ENCODE measurements at places on chromosomes 11 and 22.

DNA sequence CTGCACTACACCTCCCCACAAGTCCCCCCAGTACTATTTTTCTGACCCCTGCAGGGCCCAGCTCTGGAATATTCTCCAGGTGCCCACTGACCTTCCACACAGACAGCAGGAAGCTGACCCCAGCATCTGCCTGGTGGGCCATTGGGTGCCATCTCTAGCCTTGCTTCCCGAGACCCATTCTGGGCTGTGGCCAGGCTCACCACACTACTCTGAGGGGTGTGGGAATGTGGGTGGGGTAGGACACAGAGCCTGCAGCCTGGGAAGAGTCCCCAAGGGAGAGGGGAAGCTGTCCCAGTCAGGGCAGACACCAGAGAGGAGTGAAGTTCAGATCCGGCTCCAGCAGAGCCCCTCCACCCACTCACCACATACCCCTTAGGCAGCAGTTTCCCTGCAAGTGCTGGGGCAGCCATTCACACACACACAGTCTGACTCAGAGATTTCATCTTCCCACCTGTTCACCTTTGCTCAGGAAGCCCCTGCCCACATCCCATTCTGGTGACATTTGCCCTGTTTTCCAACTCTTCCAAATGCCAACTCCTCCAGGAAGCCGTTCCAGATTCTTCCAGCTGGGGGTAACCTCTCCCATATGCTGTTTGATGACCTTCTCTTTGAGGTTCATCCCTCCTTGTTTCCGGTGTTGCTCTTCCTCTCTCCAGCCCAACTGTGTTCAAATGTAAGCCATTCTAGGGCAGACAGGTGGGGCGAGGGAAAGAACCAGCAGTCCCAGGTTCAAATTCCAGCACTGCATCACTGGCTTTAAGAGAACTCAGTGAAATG is 1.9 kb downstream of the SLCO2B1 start:
- no peak for DNase-seq

- no peak for DNase-seq
These were observed 32.6 kb upstream of the RCE1 start for GRCh38 chr11:66810576-66811185.

DNA sequence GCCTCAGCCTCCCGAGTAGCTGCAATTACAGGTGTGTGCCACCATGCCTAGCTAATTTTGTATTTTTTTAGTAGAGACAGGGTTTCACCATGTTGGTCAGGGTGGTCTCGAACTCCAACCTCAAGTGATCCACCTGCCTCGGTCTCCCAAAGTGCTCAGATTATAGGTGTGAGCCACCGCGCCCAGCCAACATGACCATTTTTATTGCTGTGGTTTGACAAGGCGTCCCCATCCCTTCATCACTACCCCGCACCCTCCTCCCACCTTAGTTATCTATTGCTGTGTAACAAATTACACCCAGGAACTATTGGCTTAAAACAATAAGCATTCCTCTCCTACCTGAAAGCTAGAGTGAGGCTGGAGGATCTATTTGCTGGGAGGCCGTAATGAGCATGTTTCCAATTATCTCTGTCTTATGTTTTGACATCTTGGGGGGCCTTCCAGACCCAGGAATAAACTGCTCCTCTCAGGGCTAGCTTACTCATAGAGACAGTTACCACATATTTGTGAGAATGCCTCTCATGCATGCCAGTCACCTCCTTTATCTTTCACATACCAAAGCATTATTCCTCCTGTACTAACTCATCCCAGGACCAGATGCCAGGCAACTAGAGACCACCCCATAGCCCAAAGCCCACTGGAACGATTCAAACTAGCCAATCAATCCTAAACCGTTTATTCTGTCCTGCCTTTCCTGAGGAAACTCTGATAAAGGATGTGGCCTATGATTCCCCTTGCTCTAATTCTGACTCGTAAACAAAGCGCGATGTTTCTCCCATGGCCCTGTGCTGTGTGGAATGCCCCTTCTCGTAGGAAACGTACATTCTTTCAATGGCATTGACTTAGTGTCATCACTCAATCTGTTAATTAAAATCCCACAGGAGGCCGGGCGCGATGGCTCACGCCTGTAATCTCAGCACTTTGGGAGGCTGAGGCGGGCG is 19.4 kb downstream of the SNU13 start:
- no peak for DNase-seq

DNA sequence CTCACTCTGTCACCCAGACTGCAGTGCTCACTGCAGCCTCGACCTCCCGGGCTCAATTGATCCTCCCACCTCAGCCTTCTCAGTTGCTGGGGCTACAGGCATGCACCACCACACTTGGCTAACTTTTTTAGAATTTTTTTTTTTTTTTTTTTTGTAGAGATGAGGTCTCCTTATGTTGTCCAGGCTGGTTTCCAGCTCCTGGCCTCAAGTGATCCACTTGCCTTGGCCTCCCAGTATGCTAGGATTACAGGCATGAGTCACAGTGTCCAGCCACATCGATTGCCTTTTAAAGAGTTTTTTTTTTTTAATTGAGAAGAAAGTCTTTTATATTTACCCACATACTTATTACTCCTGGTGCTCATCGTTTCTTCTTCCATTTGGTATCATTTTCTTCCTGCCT is 30.0 kb downstream of the PARVG start:
- peak; percentile 39 for DNase-seq

DNA sequence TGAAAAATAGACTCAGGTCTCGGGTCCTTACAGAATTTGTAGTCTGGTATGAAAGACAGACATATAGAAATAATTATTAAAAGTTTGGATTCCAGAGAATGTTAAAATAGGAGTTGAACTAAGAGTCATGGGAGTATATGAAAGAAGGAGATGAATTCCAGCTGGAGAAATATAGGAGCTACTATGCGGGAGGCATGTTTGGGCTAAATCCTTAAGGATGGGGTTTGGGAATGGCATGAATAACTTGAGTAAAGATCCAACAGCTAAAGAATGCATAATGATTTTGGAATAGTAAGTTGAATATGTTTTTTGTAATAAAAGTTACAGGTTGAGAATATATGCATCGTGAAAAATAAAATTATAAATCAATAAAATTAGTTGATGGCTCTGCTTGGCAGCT is 129.4 kb upstream of the SLC5A12 start:
- DNase-seq: no peak

DNA sequence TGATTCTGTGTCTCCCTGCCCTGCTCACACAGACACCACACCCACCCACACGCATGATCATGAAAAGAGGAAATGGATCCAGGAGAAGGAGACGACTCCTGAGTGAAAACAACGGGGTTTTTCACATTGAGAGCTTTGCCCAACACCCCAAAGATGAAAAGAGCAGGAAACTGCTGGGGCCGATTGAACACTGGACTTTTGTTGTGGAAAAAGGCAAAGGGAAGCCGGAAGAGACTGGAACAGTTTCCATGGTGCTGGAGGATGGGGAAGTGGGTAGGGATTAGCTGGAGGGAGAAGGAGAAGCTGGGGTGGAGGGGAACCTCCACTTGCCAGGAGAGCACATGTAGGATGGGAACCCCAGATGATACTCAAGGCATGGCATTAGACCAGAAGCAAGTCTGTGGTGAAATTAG is 5.2 kb upstream of the SLC43A3 start:
- no peak for DNase-seq

DNA sequence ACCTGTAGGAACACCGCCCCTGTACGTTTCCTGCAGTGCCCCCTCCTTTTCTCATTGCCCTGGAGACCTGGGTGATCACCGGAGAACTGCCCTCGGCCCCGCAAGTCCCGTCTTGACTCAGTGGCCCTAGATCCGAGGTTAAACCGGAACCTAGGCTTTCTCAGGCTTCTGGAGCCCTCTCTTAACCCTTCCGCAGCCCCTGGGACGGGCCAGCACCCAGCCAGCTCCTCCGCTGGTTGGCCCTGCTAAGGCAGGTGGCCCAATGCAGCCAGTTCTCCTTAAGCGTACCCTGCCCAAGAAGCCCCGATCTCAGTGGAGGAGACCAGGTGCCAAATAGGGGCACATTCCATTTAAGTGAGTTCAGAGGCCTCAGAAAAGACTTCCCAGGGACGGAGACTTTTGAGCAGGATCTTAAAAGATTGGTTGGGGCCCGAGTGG is 776 bp downstream of the NLRX1 start:
- DNase-seq: no peak

- DNase-seq: no peak
These were observed 175.8 kb downstream of the CSNK2A3 start for GRCh38 chr11:11177156-11177808.

GRCh38 chr11:14981507-14981906 is 9.4 kb upstream of the CALCA start:
- no peak for DNase-seq

DNA sequence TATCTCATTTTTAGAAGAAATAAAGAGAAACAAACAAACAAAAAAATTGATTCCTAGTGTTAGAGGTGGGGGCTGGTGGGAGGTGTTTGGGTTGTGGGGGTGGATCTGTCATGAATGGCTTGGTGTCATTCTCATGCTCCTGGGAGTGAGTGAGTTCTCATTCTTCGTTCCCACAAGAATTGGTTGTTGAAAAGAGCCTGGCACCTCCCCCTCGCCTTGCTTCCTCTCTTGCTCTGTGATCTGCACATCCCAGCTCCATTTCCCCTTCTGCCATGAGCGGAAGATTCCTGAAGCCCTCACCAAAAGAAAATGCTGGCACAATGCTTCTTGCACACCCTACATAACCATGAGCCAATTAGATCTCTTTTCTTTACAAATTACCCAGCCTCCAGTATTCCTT is 277.8 kb downstream of the ST3GAL4 start:
- DNase-seq: no peak

DNA sequence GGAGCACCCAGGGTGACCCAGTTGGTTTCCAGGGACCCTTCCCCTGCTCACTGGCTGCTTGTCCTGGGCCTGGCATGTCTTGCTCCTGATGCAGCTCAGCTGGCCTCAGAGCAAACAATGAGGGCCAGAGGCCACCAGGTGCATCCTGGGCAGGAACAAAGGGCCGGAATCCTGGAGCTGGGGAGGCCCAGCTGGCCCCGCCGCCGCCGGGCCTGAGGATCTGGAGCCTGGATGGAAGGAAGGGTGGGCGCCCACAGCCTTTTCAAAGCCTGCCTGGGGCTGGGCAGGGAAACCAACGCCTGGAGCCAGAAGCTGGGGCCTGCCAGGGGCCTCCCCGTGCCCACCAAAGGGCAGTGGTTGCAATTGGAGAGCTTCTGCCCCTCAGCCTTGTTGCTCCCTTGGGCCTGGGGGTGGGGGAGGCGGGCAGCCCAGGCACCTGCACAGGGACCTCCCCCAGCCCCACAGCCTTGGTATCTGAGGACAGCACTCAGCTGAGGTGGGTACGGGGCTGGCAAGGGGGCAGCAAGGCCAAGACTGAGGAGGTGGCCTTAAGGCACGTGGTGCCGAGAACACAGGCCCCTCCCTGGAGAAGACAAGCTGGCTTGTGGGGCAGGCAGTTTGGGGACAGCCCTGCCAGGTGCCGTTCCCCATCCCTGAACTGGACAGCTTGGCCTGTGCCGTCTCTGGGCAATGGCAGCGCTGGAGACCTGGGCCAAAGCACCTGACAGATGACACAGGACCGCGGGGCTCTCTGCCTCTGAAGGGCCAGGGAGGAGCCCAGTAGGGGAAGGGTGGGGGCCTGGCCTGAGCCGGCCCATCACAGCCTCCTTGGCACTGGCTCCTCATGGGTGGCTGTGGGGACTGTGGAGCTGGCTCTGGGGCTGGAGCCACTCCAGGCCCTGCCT is 7.1 kb upstream of the ADORA2A start:
- no peak for DNase-seq

DNA sequence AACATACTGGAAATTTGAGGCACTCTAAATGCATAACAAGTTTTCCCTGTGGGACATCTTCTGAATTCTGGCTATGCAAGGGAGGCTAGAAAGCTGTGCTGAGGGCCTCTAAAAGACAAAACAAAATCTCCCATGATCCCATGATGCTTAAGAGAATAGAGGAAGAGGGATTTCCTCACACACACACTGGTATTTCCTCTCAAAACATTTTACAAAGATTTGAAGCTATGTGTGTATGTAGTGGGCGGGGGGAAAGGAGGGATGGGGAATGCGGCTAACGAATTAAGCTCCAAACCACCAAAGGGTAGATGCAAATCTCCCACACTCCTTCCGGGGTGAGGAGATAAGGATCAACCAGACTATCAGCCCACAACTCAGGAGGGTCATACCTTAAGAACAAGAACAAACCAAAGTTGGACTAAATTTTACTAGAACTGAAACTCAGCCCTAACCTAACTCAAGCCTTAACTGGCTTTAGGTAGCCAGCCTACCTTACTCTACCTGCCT is 6.0 kb downstream of the OR2AT4 start:
- DNase-seq: no peak
